ENCODE measurements at places on chromosomes 13 and 19.

DNA sequence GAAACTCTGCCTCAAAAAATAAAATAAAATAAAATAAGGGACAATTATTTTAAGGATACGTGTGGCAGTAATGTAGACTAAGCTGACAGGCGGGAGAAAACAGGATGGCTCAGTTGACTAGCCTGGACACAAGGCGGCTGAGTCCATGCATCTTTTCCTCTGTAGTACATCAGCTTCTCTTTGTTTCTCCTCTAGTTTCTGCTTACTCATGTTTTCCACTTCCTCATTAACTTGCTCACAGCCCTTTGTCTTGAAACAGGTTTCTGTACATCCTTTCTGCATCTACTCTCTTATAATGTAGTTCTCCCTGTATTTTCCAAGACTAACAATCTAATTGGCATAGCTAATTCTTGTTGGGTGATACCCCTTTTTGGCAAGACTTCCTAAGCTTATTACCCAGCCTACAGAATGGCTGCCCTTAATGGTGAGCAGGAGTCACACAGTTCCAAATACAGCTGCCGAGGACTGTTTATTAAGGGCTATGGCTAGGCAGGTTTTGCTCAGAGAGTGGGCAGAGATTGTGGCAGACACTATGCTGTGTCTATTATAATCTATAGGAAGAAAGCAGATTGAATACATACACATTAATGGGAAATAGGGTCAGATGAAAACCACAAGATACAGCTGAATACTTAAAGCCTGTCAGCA is 58.7 kb upstream of the KLF5 start:
- no peak for DNase-seq

GRCh38 chr13:95471960-95472359 is 80.6 kb upstream of the CLDN10 start:
- no peak for DNase-seq

DNA sequence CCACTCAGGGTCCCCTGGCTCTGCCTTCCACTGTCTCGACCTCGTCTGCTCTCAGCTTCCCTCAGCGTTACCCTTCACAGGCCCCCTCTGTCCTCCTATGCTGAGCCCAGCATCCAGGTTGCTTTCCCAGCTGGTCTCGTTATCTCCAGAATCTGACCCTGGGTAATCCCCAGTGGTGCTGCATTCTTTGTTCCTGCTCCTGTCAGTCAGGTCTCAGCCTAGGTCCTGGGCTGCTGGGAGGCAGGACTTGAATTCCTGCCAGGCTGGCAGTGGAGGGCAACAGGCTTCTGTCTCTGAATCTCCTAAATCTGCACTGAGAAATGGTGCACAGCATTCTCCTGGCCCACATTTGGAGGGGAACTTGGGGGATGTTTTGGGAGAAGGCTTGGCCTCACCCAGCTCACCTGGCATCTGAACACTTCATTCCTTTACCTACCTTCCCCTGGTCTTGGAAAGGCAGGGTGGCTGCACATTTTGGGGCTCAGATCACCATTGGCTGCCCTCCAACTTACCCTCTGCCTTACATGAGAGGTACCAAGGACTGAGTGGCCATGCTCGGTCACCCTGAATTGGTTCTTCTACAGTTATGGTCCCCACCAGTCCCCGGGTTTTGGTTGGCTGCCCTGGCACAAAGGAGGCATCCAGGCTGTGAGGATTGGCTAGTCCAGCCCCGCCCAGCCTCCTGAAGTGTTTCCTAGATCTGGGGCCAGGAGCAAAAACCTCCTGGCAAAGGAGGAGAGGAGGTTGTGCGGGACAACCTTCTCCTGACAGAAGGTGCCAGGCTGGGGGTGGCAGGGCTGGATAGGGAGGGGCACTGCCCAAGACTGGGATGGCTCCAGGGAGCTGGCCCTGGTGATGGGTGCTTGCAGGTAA is at the start of gene CYP4F8:
Gene CYP4F8 (plus strand): TSS at position 712 of the 873 bp plus-strand sequence. CDS start 399 bp downstream, outside the sequence.
- DNase-seq, result no peak

DNA sequence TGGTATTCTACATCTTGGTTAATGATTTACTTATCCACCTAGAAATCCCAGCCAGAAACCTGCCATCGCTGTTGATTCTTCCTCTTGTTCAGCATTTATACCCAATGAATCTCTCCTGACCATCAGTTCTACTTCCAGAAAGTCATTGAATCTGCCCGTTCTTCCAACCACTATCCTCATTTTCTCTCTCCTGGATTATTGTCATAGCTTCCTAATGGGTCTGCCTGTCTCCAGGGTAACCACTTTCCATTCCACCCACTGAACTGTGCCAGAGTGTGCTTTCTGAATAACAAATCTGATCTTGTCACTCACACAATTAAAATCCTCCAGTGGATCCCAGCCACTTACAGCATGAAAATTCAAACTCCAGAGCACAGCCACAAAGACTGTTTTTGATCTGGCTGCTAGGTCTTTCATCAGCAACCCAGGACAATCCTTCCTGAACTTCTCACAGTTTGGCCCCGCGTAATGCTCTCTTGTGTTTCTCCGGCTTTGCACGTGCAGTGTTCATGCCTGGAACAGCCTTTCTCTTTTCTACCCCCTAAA is 330.6 kb downstream of the SPRY2 start:
- no peak for DNase-seq

- DNase-seq, result no peak
Observed at GRCh38 chr13:71643448-71643860, 223.6 kb downstream of the DACH1 start.

DNA sequence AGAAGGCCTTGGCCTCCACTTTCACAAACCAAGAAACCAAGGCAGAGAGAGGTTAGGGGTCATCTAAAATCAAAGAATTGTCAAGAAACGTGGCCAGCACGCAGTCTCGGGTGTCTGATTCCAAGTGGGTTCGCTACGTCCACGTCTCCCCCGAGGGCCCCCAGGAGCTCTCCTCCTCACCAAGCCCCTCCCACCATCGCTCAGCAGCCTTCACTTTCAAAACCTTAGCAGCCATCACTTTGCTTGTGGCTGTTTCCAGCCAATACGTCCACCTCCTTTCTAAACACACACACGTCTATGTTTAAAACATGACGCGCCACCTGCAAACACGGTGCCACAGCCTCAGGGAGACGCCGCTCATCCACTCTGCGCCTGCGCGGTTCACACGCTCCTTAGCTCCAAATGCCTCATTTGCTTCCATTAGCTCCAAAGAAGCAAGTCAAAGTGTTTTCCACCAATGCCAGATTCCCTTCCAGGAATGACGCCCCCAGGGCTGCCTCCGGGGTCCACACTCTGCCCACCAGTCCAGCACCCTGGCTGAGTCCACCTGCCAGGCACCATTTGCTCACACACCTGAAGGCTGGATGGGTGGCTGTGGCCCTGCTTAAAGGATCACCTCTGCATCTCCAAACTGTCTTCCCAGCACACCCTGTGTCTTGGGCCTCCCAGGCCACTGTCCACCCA is 5.5 kb downstream of the RASA3 start:
- DNase-seq, result no peak

DNA sequence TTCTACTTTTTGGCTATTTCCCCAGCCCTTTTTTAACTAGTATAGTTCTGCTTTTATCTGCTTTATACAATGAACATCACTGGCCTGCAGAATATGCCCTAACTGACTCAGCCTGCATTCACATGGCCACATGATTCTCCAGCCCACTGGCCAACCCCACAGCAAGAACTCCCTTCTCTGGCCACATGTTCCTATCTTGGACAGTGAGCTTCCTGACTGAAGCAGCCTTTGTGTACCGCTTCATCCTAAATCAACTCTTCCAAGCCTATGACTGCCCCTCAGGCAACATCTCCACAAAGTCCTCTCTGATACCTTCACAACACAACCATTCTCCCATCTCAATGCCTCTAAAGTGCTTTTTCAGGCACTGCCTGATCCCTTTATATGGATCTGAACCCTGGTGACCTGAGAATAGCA is 214.1 kb downstream of the COL4A1 start:
- no peak for DNase-seq

DNA sequence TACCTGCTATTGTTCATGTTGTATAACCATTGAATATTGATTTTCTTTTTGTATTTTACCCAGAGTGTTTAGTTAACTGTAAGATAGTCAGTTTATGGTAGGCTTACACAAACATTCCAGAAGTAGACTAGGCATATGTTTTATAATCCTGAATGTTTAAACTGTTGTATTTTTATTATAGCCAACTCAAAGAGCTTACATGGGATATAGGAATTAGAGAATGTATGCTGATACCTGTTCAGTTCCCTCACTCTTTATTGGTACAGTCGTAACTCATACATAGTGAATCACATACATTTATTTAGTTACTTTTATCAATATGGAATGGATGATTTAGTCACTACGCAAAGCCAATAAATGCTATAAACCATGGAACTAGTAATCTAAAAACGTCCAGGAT is 657.9 kb downstream of the SLITRK5 start:
- DNase-seq, result no peak

GRCh38 chr13:111789420-111789819 is 277.5 kb upstream of the SOX1 start:
- DNase-seq, result peak; percentile 34

- DNase-seq, result peak; percentile 71
Observed at GRCh38 chr13:97018029-97018819, 23.9 kb upstream of the OXGR1 start.

- DNase-seq, result no peak
Observed at GRCh38 chr19:55461974-55462626, 658 bp upstream of the ISOC2 start.

DNA sequence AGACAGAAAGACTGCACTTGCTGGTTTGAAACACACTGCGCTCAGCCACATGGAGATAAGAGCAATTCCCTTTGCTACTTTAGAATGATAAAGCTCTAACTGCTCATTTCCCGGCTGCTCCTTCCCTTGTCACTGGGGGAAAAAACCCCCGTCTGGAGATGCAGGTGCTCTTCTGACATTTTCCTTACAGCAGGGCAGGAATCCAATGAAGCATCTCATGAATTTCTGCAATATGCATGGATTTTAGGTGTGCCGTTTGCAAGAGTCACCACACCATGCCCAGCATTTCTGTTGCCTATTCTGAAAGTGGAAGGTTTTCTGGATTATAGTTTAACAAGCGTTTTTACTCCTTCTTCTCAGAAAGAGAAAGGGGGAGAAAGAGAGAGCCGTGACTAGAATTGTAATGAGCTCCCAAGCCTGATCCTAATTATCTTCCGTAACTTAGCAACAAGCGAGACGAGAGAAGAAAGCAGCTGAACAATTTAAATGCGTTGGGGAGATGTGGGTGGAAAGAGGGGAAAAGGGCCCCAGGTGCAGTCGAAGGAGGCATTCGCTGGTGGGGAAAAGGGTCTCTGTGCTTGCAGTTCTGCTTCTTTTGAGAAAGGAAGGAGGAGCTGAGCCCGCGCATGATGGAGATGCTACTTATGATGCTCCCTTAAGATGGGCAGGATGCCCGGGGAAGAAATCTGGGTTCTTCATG is 76.6 kb upstream of the SPATA13 start:
- no peak for DNase-seq

DNA sequence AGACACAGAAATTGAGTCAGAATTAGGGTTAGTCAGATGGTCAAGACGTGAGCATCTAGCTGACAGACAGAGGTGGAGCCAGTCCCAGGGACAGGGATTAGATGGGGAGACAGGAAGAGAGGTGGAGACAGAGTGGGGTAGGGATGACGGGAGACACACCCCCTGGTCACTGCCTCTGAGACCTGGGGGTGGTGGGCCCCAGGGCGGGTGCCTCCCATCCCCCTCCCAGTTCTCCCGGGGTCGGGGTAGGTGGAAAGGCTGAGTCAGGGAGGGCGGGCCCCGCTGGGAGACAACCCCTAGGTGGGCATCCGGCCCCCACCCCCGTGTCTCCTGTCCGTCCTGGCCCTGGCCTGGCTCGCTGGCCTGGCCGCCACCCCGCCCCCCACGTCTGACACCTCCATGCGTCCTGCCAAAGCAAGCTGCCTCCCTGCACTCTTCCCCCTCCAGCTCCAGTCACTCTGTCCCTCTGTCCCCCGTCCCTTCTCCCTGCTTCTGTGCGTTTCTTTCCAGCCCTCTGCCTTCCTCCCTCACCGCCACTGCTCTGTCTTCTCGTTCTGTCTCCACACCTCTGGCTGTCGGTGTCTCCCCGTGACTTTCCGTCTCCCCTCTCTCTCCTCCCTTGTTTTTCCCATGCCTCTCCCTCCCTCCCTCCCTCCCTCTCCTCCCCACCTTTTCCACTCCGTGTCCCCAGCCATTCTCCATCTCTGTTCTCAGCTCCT is 15.1 kb downstream of the CCDC97 start:
- peak; percentile 99 for DNase-seq

GRCh38 chr13:28485551-28485950 is 9.4 kb downstream of the FLT1 start:
- peak; percentile 65 for DNase-seq

DNA sequence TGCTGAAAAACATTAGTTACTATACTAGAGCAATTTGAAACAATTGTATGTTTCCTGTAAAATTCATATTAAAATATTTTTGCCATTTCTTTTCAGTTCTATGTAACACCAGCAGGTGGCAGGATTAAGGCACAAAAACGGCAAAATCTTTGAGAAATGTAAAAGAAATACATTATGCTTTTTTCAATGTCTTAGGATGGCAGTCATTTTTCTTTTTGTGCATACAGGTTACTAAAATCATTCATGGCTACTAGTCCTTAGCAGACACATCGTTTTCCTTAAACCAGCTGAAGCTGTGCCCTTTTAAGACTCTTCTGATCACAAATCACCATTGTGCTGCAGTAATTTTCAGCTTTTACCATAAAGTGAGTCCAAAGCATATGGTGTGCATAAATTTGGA is 800.7 kb upstream of the SLITRK5 start:
- no peak for DNase-seq

DNA sequence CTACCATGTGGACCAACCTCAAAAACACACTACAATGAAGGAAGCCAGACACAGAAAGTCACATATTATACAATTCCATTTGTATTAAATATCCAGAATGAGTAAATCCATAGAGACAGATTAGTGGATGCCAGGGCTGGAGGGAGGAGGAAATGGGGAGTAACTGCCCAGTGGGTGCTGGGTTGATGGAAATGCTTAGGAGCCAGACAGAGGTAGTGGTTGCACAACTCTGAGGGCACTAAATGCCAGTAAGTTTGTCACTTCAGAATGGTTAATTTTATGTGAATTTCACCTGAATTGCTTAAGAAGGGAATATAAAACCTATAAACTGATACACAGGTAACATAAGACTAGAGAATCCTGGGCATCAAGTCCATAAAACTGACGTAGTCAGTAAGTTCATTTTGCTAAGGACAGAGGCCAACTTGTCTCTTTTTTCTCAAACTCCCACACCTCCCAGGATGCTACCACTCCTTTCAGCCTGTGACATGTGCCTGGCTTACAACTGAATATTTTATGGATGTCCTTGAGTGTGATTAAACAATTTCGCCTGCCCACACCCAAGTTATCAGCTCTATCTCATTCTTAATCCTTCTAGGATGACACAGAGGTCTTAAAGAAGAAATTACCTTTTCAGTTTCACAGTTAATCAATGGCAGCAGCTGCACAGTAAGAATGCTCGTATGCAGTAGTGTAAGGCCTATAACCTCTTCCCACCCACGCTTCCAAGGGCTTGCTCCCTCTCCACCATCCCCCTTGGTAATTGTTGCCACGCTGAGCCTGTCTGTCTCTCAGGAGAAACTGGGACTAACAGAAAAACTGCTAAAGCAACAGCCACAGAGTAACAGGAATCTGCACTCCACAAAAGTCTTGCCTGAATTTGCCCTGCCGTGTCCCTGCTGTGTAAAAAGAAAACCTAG is 5.9 kb upstream of the MLNR start:
- DNase-seq, result no peak

- DNase-seq, result no peak
Observed at GRCh38 chr19:47465957-47466356, 5.7 kb downstream of the SLC8A2 start.

- no peak for DNase-seq
Observed at GRCh38 chr19:44850641-44851109, 4.6 kb downstream of the NECTIN2 start.

- no peak for DNase-seq
Observed at GRCh38 chr19:3387645-3388589, 21.5 kb downstream of the NFIC start.

GRCh38 chr19:38892841-38893240 is 6.6 kb downstream of the SIRT2 start:
- peak; percentile 71 for DNase-seq

Measured in endodermal cell (in vitro differentiated cells).